Stimulated activated CD8-positive, alpha-beta memory T cell treated with anti-CD3 and anti-CD28 coated beads, Interleukin-4, amount 100 ng/mL, for 24 hours (primary cell): ENCODE measurements at places on chromosomes 16 and 17.

DNA sequence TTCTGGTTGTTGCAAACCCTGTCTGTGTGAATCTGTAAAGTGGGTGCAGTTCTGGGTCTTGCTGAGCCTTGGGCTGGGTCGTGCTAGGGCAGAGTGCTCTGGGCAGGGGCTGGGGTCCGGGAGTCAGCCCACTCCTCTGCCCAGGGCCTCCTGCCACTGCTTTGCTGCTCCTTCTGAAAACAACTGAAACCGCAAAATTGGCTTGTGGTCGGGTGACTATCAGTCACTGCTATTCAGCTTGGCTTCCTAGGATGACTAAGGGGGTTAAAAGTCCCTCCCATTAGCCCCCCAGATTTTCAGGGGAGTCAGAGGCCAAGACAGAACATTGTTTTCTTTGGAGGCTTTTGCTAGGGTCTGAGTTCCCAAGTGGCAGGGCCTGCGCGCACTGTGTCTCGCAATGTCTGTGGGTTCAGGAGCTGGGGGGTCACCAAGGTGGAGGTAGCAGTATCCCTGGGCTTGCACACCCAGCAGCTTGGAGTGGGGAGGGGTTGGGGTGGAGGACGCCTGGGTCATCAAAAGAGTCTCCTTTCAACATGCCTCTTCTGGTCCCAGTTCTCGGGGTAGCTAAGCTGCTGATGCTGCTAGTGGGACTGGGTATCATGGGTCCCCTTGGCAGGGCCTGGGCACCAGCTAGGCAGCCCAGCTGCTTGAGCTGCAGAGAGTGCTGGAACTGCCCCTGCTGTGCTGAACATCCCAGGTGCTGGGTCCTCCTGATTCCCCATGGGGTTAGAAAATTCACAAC lies 13.5 kb upstream of the TBX21 start:
- peak; percentile 62 for DNase-seq

DNA sequence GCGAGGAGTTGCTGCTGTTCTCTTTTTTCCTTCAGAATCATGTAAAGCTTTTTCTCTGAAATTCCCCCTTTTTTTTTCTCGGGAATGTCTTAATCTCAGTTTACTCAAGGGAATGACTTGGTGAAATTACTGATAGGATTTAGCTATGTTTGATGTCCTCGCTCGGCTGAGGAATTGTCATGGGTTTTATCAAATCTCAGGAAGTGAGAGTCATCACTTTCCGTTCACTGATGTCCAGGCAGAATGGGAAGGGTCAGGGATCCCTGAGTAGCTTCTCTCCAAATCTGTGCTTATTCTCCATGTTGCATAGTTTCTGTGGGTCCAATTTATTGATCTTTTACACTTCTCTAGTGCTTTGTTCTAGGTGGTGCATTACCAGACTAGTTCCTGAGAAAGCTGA lies 6.3 kb downstream of the IGSF6 start:
- no peak for DNase-seq

DNA sequence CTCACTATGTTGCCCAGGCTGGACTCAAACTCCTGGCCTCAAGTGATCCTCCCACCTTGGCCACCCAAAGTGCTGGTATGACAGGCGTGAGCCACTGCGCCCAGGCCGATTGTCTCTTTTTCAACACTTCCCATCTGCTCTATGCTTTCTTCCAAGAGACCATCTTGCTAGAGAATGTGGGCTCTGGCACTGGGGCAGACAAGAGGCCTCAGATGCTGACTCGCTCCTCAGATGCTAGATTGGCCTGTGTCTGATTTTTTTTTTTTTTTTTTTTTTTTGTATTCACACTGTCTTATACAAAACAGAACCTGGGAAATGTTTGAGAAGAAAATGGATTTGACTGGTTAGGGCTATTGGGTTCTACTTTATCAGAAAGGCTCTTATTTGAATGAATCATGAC lies 58.2 kb downstream of the CYB5D2 start:
- no peak for DNase-seq

DNA sequence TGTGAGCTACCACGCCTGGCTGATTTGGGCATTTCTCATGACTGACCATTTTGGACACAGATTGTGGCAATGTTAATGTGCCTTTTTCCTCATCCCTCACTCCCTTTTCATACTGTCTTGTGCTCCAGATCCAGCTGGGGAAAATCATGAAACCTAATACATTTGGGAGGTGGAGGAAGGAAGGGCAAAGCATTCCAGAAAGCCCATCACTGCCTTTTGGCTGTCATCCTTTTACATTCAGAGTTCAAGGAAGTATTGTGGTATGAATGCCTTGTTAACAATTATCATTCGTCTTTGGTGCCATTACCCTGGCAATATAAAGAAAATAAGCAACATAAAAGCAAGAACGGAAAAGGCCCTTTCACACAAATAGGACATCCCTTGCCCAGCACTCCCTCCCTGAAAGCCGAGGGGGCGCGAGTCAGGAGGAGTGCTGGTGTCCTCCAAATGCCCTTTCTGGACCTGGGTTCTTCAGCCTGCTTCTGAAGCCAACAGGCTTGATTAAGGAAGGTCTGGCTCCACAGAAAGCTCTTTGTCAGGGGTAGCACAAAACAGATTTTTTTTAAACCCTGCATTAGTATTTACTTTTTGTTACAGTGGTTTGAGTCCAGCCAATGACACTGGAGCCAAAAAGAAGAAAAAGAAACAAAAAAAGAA lies 20.1 kb downstream of the NMT1 start:
- no peak for DNase-seq

DNA sequence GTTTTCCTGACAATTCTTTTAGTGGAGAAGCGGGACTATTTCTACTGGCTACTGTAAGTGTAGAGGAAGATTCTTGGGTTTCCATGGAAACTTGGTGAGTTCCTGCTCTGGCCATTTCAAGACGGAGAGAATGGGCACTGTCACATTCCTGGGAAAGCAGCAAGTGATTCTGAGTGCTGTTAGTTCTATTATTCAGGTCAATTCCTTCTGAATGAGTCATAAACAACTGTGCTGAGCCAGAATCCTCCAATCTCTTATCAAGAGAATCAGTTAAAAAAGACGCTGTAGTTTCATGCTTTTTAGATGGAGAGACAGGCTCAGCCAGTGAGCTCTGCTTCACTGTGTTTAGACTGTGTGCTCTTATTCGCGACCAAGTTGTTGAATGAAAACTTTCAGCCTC lies 19.6 kb downstream of the AKAP10 start:
- no peak for DNase-seq

DNA sequence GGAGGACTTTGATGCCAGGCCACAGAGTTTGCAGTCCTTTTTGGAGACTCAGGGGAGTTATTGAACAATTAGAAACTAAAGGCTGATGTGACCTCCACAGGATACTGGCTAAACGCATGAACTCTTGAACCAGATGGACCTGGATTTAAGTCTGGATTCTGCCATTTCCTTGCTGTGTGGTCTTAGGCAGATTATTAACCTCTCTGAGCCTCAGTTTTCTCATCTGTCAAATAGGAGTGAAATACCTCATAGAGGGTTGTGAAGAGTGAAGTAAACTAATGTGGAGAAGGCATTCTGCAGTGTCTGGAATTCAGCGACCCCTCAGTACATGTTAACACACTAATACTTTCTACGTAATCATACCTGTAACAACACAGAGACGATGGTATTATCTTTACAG lies 93.5 kb downstream of the PRKCB start:
- no peak for DNase-seq

DNA sequence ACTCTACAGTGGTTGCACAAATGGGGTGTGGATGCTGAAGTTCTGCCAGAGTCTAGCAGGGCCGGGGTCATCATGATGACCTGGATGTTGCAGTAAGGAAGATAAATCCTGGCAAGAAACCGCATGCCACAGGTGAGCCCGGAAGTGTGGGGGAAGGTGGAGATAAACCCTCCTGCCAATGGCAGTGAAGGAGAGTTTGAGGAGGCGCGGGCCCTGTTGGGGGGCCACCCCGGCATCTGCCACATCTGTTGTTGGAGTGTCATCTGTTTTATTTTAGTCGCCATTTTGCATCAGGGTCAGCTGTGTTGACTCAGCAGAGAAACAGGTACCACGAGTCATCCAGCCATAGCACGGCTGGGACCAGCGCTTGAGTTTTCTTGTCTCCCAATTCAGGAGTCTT lies 173.8 kb upstream of the CHMP6 start:
- no peak for DNase-seq

DNA sequence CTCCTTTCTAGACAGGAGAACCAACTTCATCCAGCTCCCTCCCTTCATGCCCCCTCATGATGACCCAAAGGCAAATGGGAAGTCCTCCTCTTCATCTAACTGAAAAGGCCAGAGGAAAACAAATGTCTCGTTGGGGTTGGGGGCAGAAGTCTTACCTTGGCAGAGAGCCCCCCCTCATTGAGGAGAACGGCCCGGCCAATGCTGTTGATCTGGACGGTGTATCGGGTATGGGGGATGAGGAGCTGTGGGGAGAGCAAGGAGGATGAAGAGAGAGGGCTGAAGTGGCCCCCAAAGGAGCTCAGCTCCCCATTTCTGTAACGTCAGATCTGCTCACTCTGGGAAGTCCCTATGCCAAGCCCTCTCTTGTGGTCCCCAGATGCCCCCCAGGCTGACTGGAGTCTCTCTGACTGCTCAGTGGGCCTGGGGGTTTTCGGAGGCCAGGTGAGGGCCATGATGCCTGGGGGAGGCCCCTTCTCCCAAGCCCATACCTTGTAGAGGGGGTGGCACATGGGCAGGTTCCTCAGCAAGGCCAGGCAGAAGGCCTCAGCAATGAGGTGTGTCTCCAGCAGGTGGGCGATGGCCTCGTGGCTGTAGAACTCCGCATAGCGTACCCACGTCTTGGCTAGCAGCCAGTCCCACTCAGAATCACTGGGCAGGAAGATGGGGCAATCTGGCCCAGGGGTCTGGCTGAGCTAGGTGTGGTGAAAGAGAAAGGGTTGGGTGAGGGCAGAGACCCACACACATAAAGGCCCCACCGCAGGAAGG lies 10.8 kb downstream of the ALOX12B start:
- DNase-seq = no peak

- no peak for DNase-seq
Measured at GRCh38 chr17:29197516-29198272, 17.5 kb upstream of the MYO18A start.

GRCh38 chr16:7946142-7946541 lies 613.5 kb downstream of the RBFOX1 start:
- no peak for DNase-seq

GRCh38 chr16:749010-749409 lies 8.2 kb upstream of the CIAO3 start:
- no peak for DNase-seq

DNA sequence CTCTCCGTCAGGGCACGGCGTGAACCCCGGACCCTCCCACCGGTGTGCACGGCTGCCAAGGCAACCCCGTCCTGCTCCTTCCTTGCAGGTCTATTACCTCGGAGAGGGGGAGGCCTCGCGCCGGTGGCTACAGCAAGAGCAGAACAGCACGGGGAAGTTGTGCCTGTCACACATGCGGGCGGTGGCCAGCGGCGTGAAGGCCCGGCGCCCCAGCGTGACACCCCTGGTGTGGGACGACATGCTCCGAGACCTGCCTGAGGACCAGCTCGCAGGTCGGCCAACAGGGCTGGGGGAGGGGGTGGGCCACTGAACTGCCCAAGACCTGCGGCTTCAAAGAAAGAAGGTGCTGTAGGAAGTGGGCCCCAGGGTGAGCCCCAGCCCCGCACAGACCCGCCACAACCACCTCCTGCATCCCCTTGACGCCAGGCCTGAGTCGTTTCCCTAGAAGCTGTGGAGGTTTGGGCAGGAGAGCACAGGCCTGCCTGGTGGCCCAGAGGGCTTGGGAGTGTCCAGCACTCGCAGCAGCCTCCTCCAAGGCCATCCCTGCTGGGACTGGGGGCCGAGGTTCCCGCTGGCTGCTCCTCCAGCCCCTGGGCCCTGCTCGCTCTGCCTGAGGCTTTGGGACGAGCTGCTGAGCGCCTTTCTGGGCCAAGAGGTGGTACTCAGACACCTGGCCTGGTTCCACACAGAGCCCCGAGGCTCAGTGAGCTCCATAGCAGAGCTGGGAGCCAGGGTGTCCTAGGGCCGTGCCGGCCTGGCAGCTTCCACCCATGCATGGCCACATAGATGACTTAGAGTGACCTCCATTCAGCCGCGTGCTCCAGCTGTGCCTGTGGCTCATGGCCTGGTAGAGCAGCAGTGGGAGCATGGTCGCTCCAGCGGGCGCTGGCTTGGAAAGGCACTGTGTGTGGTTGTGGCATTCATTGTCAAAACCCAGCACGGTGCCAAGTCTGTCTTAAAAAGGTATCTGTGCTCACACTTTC lies 14.7 kb downstream of the CYBC1 start:
- no peak for DNase-seq

DNA sequence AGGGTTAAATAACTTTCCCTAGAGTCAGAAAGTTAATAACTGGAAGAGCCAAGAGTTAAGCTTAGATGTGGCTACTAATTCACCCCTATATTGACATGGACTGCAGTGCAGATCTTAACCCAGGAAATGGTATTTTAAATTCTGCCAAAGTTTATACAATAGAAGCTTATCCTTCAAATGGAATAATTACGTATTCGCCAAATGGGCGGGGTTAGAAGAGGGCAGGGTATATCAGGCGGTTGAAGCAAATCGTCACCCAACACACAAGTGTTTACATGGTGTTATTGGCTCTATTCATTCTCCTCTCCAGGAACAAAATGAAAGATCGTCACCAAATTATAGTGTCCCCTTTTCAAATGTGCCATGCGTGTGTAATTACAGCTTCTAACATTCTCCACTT lies 182.7 kb downstream of the PRKCB start:
- DNase-seq = no peak

GRCh38 chr16:58236231-58236690 lies 38.4 kb upstream of the CSNK2A2 start:
- DNase-seq = peak; percentile 50

- no peak for DNase-seq
Measured at GRCh38 chr17:42750739-42751344, 6.0 kb upstream of the EZH1 start.

GRCh38 chr17:8896087-8896486 lies 28.6 kb upstream of the PIK3R6 start:
- DNase-seq = no peak

DNA sequence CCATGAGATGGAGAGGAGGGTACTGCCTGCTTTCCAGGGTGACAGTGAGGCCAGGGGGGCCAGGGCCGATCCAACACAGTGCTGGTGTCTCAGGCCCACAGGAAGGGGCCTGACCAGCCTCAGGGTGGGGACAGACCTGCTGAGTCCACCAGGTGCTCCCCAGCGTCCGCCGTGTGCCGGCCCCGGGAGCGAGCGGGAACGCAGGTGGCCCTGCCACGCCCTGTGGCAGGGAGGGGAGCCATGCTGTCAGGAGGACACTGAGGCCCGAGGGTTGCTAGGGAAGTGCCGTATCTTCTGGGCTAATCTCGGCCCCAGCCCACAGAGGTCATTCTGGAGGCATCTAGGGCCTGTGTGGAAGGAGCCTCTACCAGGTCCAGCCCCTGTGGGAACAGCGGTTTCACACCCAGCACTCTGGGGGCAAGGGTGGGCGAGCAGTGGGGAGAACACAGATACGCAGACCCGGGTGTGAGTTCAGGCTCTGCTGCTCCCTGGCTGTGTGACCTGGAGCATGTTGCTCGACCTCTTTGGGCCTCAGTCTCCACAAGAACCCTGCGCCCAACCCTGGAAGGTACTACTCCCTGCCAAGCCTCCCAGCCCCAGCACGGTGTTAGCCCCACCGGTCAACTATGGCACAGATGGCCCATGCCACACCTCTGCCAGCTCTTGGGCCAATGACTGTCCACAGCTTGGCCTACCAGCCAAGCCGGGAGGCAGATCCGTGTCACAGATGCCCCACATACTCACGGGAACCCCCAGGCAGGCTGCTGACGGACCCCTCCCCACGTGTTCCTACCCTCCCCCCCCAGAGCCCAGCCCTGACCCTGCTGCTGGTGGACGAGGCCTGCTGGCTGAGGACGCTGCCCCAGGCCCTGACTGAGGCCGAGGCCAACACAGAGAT lies 43.9 kb upstream of the ZC3H18 start:
- no peak for DNase-seq
